Mesothelial cell of epicardium (in vitro differentiated cells): ENCODE measurements at places on chromosomes 3 and 15.

DNA sequence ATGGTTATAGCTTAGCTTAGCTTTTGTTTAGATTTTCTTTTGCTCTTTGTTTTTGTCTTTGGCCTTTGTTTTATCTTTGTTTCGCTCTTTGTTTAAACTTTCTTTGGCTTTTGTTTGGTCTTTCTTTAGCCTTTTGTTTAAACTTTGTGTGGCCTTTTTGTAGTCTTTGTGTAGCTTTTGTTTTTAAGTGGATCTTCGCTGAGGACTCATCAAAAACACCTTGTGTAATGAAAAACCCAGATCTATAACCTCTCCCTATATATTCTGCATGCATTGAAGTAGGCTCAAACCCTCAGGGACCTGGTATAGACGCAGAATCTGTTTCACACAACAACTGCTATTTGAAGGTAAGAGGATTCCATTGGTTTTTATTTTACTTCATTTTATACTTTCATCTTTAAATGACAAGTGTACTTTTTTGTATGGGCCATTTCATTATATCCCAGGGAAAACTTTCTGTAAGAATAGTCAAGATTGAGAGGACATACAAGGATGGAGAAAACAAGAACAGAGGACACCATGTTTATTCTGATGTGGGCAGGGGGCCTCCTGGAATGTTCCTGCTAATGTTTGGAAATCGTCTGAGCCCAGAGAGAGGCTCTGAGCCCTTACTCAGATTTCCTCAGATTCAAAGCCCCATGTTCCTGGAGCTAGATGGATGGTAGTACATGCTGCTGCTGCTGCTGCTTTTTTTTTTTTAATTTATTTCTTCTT, at the start of gene MOBP:
Gene MOBP, plus strand, starts transcription at position 287 of the 714 bp plus-strand sequence. CDS start 34,390 bp downstream, outside the sequence.
- DNase-seq, result no peak

- DNase-seq, result no peak
Observed at GRCh38 chr15:78035861-78036476, 41.5 kb downstream of the TBC1D2B start.

DNA sequence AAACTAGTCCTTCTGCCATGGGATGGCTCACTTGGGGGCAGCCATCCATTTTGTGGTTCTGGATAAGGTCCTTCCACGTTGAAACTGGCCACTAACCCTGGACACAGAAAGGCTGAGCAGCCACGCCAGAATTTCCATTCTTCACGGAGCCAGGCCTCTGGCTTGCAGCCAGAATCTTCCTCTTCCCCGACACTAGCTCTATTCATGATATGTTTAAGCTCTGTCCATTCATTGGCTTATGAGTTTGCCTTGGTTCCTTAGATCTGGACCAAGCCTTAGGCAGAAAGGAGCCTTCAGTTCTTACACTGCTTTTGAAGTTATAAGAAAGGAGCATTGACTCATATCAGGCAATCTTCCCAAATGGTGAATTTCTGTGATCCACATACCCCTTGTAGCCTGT, 288.4 kb upstream of the GOLGA6L4 start:
- no peak for DNase-seq

GRCh38 chr15:48433226-48433886, 102.1 kb downstream of the DUT start:
- no peak for DNase-seq

DNA sequence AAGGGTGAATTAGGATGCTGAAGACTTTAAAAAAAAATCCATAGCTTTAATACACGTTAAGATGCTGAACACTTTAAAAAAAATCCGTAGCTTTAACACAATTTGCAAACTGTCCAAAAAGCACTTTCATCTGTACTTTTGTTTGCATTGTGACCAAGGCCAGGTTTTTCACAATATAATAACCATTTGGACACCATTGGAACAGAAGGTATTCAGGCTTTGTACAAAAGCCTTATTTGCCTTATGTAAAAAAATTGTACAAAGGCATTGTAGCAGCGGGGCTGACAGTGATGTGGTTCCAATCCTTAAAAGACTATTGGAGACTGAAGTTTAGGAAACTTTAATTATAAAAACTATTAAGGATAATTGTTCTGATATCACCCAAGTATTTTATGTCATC, 15.2 kb upstream of the ICE2 start:
- no peak for DNase-seq

- DNase-seq, result no peak
Observed at GRCh38 chr15:94352636-94353487, 121.5 kb downstream of the MCTP2 start.

- DNase-seq, result no peak
Observed at GRCh38 chr3:174439331-174440252, 419.5 kb upstream of the NAALADL2 start.

- DNase-seq, result no peak
Observed at GRCh38 chr3:56851966-56852884, 50.5 kb upstream of the ARHGEF3 start.

GRCh38 chr3:81728766-81729544, 32.5 kb downstream of the GBE1 start:
- DNase-seq, result no peak

GRCh38 chr3:15576475-15576874, 24.9 kb downstream of the HACL1 start:
- DNase-seq, result no peak

- DNase-seq, result no peak
Observed at GRCh38 chr15:28260722-28261121, 61.3 kb downstream of the HERC2 start.

GRCh38 chr15:27884726-27885125, 214.4 kb downstream of the OCA2 start:
- no peak for DNase-seq

DNA sequence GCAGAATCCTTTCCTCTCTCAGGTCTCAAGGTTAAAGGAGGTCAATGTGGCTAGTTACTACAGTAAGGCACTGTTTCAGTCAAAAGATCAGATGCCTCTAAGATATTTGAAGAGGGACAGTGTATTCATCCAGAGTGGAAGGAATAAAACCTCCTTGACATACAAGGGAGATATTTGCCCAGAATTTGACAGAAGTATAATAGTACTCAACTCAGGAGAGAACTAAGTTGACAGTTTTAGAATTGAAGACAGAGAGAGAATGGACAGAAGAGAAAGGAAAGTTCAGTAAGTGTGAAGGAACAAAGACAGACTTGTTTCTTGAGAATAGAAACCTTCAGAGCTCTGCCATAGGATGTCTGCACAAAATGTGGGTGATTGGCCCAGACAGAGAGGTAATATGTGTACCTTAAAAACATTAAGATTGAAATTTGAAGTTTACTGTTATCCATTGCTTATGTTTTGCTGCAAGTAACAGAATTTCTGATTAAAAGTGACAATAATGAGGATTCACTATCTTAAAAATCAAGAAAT, 507.1 kb downstream of the IGSF11 start:
- no peak for DNase-seq

GRCh38 chr3:46835491-46835890, 27.8 kb downstream of the MYL3 start:
- no peak for DNase-seq

GRCh38 chr15:45529613-45530012, 7.1 kb upstream of the SLC30A4 start:
- DNase-seq, result no peak

GRCh38 chr3:123194552-123194951, 7.2 kb upstream of the SEC22A start:
- DNase-seq, result no peak

GRCh38 chr3:24288496-24289236, 206.0 kb downstream of the THRB start:
- DNase-seq, result no peak

GRCh38 chr15:72203507-72203837, 5.9 kb upstream of the GRAMD2A start:
- no peak for DNase-seq

DNA sequence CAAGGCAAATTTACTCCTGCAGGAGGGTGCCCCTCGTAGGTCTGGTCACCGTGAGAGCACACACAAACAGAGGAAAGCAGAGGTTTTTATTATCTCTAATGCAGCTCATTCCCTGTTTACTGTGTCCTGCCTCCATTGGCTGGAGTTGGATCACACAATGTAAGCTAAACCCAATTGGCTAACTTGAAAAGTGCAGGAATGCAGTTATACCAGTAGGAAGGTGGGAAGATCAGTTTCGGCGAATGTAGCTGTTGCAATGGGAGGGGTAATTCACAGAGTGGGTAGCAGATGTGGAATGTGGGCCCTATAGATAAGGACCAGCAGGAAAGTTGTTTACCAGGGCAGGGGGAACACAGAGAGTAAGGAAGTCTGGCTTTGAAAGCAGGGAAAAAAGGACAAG, 42.5 kb upstream of the NPAP1 start:
- no peak for DNase-seq

DNA sequence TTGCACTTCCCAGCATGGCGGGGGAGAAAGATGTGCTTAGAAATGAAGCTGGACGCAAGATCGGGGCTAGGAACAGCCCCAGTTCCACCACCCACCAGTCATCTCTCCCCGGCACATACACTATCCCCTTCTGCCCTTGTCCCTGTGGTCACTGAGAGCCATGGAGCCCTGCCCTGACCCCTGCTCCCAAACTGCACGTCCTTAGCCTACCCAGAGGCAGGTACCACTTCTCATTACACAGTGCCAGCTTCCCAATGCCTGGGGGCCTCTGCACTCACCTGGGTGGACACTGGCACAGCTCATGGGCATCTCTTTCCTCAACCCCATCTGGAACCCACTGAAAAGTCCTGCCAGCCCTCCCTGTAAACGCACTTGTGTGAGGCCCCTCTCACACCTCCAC, 139.3 kb upstream of the PRR20G start:
- DNase-seq, result peak; percentile 30

- DNase-seq, result no peak
Observed at GRCh38 chr15:39118510-39118909, 462.4 kb upstream of the THBS1 start.

GRCh38 chr3:10136426-10137005, 5.1 kb upstream of the VHL start:
- DNase-seq, result no peak

GRCh38 chr3:41224120-41224806, 25.0 kb downstream of the CTNNB1 start:
- DNase-seq, result no peak

GRCh38 chr3:150216041-150216811, 191.9 kb upstream of the TSC22D2 start:
- no peak for DNase-seq

DNA sequence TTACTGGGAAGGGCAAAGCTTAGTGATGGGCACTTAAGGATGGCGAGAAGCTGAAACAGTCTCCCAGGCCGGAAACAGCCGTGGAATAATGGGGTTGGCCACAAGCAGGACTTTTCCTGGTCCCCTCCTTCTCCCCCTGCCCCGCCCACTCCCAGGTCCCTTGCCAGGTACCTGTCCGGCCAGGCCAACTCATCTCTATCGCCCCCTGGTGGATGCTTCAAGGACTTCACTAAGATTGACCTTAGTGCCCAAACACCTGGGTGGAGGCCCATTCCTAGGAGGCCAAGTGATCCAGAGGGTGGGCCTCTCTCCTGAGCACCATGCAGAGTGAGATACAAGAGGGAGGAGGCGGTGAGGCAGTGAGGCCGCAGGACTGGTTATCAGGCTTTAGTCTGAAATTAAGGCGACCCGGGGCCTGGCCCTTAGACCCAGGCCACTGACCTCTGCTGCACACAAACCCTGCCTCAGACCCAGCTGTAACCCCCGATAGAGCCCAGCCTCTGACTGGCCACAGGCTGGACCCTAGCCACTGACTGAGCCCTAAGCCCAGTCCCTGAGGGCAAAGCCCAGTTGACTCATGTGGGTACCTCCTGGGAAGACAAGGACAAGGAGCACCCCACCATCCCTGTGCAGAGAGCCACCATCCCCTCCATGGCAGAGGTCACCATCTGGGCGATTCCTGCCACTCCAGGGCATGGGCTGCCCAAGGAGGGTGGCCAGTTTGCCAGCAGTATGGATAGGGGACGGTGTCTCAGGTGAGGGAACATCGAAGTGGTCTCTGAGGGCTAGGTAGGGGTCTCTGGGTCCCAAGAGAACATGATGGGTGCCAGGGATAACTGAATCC, 37.6 kb downstream of the VIPR1 start:
- no peak for DNase-seq

DNA sequence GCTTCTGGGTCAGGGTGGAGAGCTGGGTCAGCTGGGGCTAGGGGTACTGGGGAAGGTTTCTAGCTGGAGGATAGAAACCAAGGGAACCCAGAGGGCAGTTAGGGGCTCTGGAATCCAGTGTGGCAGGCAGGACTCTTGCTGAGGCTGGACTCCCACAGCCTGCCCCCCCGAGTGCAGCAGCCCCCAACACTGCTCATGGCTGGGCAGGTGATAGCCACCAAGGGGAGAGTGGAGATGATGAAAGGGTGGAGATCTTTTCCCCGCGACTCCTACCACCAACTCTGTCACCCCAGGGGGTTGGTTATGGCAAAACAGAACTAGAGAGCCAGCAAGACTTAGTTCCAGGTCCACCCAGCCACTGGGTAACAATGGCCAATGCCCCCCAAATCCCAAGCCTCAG, 16.9 kb upstream of the LINGO1 start:
- no peak for DNase-seq

DNA sequence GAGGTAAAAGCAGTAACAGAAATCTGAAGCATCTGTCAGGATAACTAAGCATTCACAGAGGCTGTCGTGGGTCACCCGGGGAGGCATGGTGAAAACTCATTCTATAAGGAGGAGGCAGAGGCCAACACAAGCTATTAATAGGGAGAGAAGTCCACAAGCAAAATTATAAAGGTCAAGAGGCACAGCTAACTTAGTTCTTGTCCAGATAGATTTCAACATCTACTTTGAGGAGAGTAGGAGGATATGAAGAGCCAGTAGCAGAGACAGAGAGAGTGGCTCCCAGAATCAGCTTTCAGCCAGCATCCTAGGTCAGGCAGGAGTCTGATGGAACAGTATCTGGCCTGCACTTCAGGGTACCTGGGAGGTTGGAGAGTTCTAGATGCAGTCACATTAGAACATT, 95.3 kb downstream of the STAC start:
- no peak for DNase-seq

DNA sequence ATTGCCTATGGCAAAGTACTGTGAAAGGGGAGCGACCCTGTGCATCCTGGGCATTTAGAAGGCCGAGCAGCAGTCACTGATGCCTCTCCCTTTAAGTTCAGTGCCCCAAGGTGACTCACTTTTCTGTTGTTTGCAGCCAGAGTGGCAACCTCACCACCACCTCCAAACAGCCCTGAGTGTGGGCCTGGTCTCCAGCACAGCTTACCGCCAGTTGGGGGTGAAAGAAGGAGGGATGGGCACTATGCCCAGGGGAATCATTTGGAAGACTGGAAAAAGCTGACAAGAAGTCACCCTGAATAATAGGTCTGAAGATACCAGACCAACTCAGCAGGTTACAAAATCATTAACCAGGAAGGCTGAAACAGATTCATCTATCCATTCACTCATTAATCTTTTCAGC, 571.8 kb downstream of the EPHB1 start:
- no peak for DNase-seq

GRCh38 chr3:13133471-13133981, 60.3 kb upstream of the IQSEC1 start:
- DNase-seq, result no peak

GRCh38 chr3:169232863-169233262, 430.6 kb downstream of the MECOM start:
- DNase-seq, result no peak

- DNase-seq, result no peak
Observed at GRCh38 chr3:170585937-170586310, at the start of gene SLC7A14. SLC7A14 (minus strand) TSS chr3:170586075; CDS start chr3:170526936, 59,139 bp downstream.
